NCI-H187 (cell line): ENCODE measurements at places on chromosomes 16 and 17.
A peak's percentile ranks its signal among the peaks of the same experiment; 100 is the strongest.

GRCh38 chr16:2675021-2675420, 7.3 kb upstream of the KCTD5 start:
- no peak for DNase-seq

GRCh38 chr17:79968116-79968515, 67.6 kb downstream of the TBC1D16 start:
- DNase-seq, result no peak

DNA sequence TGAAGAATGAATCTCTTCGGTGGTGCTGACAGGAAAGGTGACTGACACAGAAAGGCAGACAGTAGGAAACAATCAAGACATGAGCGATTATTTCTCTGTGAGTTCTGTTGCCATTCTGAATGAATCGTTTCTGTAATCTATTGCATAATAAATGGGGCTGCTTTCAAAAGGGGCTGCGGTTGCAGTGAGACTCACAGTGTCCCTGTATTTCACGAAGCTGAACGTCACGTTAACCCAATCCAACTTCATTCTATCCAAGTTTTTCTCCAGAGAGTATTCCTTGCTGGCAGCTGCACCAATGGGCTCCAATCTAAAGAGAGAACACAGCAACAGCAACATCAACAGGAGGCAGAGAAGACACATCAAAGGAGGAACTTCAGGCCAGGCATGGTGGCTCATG, 75.4 kb downstream of the DNAH3 start:
- no peak for DNase-seq

DNA sequence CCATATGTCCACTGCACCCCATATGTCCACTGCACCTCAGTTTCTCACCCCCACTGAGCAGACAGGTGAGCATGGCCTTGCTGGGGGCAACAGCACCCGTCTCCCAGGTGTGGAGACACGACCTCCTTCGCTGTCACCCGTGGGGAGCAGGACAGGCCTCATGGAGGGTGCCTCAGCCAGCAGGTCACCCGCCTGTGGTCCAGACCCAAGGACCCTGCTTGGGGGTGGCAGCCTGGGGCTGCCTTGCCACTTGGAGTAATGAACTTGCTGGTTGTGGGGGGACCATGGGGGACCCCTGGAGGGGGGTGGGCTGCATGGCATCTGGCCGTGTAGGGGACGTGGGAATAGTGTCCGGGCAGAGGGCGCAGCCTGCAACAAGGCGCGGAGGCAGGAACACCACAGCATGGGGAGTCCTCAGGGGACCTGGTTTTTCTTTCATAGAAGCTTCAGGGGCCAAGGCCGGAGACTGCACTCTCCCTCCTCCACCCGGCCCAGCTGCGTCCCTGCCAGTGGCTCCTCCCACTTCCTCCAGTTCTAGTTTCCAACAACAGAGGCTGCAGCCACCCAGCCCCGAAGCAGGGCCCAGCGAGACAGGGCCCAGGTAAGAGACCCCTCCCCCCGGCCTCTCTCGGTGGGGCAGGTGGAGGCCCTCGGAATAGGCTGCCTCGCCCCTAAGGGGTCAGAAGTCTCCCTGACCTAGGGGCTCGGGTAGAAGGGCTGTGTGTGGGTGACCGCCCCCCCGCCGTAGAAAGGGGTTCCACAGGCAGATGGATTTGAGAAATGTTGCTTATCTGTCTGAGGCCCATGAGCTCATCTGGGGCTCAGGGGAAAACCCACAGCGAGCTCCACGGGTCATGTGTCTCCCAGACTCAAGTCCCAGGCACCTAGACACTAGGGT, at the start of gene NHLRC4:
NHLRC4 (plus strand) TSS at position 531 of the 898 bp plus-strand sequence. CDS start 1,043 bp downstream, outside the sequence.
- no peak for DNase-seq

GRCh38 chr17:38465391-38466345, 37.4 kb downstream of the ARHGAP23 start:
- DNase-seq, result no peak

DNA sequence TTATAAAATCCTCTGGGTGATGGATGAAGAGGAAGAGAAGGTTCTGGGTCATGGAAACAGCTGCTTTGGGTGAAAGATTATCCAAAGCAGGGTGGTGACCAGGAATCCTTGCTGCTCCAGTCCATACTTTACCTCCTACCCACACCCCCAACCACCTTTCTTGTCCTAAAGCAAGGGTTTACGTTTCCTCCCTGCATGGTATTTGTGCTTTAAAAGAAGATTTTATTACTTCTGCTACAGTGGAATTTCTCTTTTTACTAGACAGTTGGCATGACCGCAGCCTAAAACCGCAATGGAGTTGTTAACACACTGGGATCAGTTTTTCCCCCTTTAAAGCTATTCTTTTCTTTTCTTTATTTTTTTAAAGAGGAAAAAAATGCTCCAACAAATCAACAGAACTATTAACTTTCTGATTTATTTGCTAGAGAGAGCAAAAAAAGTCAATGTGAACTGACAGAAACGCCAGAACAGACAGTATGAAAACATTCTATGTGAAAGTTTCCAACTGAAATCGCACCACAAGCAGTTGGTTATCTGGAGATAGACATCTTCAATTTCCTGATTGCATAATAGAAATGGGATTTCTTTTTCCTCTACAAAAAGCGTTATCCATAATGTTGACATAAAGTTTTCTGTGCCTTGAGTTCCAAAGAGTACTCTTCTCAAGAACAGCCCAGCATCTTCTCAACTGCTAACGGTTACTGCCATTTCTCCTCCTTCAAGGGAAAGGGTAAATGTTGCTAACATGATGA, 236.0 kb downstream of the IRX3 start:
- no peak for DNase-seq

DNA sequence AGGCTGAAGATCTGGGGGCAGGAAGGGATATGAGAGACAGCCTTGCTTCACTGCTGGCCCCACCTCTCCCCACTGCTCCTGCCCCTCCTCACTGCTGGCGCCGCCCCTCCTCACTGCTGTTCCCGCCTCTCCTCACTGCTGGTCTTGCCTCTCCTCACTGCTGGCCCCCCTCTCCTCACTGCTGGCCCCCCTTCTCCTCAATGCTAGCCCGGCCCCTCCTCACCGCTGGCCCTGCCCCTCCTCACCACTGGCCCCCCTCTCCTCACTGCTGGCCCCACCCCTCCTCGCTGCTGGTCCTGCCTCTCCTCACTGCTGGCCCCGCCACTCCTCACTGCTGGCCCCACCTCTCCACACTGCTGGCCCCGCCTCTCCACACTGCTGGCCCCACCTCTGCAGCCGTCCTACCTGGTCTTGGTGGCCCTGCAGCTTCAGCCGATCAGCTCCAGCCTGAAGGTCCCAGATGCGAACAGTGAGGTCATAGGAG, 9.5 kb upstream of the PAM16 start:
- DNase-seq, result no peak

GRCh38 chr16:53913099-53913870, 209.3 kb downstream of the FTO start:
- DNase-seq, result no peak

DNA sequence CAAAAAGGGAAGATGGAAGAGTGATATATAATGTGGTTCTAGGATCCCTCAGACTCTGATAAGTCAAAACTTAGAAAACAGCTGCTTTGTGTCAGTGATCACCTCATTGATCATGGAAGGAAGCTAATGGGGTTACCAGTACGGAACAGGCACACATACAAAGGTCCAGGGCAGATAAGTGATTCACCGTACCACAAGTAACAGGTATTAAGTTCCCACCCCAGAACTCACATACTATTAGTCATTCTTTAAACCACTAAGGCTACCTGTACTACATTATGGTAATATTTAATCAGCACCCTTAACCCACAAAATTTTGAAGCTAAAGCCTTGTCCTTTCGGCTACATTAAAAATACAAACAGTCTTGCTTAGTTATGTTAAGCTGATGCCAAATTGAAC, 17.4 kb downstream of the RNF43 start:
- DNase-seq, result no peak

DNA sequence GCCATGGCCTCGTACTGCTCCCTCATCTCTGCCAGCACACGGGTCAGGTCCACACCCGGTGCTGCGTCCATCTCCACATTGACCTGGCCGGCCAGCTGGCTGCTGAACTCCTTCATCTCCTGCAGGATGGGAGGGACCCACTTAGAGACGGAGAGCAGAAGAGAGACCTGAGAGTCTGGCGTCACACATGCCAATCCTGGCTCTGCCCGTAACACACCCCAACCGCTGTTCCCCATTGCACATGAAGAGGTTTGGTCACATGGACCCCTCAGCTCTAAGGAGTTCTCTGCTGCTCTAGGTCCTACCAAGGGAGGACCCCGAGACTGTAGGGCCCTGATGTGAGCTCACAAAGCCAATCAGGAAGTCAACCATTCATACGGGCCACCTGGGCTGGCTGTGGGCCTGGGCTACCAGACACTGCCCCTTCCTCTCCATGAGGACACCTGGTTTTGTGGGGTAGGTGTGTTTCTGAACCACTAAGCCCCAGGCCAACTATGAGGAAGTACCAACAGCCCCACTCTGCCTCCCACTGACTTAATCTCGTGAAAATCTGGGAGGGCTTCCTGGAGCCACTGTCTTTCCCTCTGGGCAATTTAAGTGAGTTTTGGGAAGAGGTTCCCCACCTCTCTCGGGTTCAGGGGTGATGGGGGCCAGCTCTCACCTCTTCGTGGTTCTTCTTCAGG, 2.4 kb downstream of the KRT15 start:
- no peak for DNase-seq

DNA sequence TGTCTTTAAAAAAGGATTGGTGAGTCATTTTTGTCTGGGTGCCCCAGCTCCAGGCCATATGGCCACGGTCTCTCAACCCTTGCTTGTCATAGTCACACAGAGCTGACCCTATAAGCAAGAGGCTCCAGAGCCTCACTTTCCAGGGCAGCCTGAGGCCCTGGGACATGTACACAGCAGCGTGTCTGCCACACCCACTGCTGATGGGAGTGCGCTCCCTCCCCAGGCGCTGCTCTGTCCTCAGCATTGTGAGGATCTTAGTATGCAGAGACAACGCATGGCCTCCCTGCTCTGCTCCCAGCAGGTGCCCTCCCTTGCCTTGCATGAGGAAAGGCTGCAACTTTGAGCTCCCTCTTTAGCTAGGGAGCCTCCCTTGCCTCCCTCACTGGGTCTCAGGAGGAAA, 80.8 kb upstream of the CRHR1 start:
- DNase-seq, result peak; percentile 7

- DNase-seq, result peak; percentile 8
Measured at GRCh38 chr17:29291163-29291752, 2.7 kb downstream of the NUFIP2 start.

GRCh38 chr16:9033125-9033830, 58.2 kb upstream of the HAPSTR1 start:
- peak; percentile 3 for DNase-seq

- no peak for DNase-seq
Measured at GRCh38 chr17:10192972-10193371, 5.4 kb downstream of the GAS7 start.
